Left lung (tissue), 14 donors: ENCODE measurements at places on chromosomes 7 and 10. TPM values are rescaled to one million over a fixed set of nuclear protein-coding genes. Genes with fewer than 3 reads are reported as not detected.

GRCh38 chr7:15845868-15846267, 159.4 kb upstream of the MEOX2 start:
- DNase-seq = no peak

GRCh38 chr10:119449760-119450461, 92.6 kb downstream of the RGS10 start:
- no peak for DNase-seq

DNA sequence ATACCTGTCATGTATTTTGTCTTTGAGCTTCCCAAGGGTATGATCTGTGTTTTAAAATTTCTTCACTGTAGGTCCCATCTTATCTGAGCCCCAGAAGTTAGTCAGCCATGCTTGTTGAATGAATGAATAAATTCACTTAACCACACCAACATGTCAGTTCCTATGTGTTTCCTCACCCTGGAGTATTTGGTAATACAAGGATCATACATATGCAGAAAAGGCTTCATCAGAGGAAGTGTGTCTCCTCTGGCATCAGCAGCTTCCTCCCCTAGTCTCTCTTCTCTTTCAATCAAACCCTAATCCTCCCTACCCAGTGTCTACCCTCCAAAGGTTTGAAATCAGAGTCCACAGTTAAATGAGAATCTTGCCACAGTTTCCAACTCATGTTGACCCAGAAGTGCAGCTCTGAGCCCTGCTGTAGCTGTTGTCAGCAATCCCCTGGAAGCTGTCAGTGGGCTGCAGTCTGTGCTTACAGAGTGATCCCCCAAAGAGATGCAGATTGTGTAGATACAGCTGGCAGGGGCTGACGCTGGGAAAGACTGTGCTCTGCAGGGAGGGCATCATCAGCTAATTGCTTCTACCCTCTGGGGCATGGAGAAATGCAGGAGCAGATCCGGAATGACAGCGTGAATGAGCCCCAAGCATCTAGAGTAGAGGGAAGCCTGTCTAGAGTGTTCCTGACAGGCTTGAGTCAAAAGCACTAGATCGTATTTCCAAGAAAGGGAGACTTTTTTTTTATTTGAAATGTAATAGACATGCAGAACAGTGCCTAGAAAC, 105.0 kb upstream of the WDR11 start:
- no peak for DNase-seq

DNA sequence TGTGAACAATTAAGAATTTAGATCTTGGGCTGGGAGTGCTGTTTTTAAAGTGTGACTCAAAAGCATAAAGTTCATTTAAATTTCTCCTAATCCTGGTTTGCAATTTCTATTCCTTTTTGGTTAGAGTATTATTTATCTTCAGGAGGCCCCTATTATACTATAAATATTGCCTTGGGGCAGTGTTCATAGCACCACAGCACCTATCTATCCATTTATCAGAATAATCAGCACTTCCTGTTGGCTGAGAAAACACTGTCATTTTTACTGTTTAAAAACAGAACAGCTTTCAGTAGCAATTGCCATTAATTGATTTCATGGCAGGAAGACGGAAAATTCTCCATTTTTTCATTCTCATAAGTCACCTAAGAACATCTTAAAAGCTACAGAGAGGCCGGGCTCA, 111.4 kb downstream of the KIAA1217 start:
- no peak for DNase-seq

GRCh38 chr7:1906087-1906830, 236.2 kb downstream of the ELFN1 start:
- peak; percentile 65 for DNase-seq

DNA sequence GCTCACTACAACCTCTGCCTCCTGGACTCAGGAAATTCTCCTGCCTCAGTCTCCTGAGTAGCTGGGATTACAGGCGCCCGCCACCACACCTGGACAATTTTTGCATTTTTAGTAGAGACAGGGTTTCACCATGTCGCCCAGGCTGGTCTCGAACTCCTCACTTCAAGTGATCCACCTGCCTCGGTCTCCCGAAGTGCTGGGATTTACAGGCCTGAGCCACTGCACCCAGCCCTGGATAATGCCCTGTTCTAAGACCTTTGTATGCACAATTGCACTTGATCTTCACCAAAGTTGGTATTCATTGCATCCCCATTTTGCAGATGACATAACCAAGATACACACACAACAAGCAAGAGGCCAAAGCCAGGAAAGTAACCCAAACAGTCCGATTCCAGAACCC, 97.7 kb upstream of the CARD11 start:
- no peak for DNase-seq

- DNase-seq = no peak
These were observed 224.6 kb upstream of the PPP2R2D start for GRCh38 chr10:131676046-131676799.

- DNase-seq = no peak
These were observed 392.1 kb upstream of the PODXL start for GRCh38 chr7:131948434-131949053.

DNA sequence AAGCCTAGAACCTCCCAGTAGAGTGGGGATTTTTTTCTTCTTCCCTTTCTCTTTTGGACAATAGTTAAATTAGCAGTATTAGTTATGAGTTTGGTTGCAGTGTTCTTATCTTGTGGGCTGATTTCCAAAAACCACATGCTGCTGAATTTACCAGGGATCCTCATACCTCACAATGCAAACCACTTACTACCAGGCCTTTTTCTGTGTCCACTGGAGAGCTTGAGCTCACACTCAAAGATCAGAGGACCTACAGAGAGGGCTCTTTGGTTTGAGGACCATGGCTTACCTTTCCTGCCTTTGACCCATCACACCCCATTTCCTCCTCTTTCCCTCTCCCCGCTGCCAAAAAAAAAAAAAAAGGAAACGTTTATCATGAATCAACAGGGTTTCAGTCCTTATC, 5.4 kb downstream of the OPN1SW start:
- no peak for DNase-seq

GRCh38 chr7:26584987-26585665, 279.3 kb downstream of the SKAP2 start:
- no peak for DNase-seq

DNA sequence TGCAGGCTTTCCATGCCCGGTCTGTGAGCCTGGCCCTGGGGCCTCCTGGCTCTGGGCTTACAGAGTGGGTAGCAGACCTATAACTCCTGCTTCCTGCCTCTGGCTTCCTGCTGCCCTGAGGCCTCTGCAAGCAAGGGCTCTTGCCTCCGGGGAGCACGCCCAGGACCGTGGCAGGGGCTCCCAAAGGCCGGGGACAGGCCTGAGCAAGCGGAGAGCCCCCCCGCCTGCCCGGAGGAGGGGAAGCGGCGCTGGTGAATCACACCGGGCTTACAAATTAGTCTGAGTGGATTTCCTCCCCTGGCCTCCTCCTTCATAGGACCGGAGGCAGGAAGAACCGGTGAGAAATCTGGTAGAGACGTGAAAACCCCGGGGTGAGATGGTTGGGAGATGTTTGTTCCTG, 1.5 kb upstream of the MYL10 start:
- DNase-seq = no peak

- DNase-seq = peak; percentile 19
These were observed 91.9 kb upstream of the JAZF1 start for GRCh38 chr7:28272461-28272877.

DNA sequence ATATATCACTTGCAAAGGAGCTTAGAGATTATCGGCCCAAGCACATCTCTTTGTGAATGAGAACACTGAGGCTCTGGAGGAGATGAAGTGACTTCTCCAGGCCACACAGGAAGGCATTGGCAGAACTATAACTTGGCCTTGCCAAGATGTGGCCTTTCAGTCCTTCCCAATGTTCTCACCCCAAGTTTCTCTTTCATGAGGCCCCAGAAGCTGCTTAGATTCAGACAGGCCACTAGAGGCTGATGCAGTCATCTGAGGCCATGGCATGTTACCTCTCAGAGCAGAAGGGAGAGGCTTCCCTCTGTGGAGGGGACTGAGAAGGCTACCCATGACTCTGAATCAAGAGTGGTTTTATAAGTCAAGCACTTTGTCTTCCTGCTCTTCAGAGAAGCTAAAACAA, 1003.7 kb downstream of the LRMDA start:
- DNase-seq = no peak

GRCh38 chr7:137626469-137627067, 220.2 kb downstream of the DGKI start:
- peak; percentile 37 for DNase-seq

DNA sequence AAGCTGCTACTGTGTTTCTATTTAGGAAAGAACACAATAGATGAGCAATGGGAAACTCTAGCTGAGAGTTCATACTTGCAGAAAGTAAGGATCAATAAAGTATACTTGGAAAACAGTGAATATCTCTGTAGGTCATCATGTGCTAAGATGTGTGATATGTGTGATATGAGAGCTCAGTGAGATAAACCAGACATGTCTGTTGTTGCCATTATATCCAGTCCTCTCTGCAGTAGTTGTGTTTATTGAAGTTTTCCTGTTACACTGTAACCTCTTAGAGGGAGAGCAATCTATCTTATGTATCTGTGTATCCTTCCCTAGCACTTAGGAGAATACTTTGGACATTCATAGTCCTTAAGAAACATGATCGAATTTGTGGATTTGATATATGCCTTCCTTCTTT, 19.1 kb downstream of the TRUB1 start:
- DNase-seq = no peak

GRCh38 chr7:193481-194251, 1.3 kb downstream of the FAM20C start:
- no peak for DNase-seq

- peak; percentile 65 for DNase-seq
These were observed 26.8 kb downstream of the TACR2 start for GRCh38 chr10:69389827-69390490.

GRCh38 chr7:70566671-70567070, 565.3 kb upstream of the GALNT17 start:
- DNase-seq = no peak

GRCh38 chr10:92891885-92892690, 43.8 kb downstream of the EXOC6 start:
- DNase-seq = no peak

DNA sequence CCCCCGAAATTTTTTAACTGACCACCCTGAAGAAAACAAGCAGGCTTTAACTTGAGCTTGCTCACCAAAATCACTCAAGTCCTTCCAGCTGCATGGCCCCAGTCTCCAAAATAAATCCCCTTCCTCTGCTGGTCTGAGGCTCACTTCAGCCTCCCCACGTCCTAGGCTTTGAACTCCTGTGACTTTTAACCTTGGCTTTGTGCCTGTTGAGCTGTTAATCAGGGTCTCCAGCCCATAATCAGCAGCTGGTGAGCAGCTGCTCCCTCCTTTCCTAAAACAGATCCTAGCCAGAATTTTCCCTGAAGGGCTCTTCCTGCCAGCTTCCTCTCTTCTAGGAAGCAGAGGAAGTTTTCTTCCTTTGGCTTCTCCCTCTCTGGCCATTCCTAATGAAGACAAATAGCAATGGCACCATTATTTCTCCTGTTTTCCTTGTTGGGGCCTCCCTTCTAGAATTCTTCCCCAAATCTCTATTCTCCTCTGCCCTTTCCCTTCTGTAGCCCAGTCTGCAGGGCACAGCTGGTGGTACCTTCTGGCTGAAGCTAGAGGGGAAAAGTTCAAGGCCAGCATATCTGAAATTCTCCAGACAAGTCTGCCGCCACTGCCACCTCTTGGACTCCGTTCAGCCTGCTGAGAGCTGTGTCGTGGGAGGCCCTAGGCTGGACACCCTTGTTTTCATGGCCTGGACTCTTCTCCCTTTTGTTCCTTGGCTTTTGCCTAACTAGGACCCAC, 152.1 kb downstream of the NOC3L start:
- no peak for DNase-seq

DNA sequence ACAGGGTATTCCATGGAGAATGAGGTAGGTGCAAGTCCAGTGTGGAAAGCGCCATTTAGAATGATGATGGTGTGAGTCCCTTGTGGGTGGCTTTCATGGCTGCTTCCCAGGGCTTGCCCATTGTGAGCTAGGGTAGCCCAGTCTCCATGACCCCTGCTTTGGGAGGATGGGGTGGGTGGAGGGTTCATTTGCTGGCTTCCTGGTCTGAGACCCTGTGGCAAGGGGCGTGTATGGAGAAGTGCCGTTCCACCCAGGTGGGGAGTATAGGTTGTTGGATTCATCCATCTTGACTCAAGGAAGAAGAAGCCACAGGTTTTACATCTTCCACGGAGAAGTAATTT, 27.7 kb downstream of the CCM2 start:
- no peak for DNase-seq

DNA sequence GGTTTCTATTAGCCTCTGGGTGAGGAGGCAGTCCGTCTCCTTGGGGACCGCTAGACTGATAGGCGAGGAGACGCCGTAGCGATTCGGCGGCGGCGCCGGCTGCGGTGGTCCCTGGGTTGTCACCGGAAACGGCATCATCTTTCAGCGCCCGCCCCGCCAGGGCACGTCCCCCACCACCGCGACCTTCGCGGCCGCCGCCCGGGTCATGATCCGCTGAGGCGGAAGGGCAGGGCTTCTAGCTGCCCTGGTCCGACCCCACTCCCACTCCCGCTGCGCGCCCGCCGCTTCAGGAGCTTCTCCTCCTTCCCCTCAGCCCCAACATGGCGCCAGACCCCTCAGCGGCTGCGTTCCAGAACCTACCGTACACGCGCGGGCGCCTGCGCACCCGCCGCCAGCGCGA, at the start of gene PAPOLB:
PAPOLB (minus strand) TSS at position 358 of the 400 bp plus-strand sequence; CDS start at position 138, 220 bp downstream.
- no peak for DNase-seq

DNA sequence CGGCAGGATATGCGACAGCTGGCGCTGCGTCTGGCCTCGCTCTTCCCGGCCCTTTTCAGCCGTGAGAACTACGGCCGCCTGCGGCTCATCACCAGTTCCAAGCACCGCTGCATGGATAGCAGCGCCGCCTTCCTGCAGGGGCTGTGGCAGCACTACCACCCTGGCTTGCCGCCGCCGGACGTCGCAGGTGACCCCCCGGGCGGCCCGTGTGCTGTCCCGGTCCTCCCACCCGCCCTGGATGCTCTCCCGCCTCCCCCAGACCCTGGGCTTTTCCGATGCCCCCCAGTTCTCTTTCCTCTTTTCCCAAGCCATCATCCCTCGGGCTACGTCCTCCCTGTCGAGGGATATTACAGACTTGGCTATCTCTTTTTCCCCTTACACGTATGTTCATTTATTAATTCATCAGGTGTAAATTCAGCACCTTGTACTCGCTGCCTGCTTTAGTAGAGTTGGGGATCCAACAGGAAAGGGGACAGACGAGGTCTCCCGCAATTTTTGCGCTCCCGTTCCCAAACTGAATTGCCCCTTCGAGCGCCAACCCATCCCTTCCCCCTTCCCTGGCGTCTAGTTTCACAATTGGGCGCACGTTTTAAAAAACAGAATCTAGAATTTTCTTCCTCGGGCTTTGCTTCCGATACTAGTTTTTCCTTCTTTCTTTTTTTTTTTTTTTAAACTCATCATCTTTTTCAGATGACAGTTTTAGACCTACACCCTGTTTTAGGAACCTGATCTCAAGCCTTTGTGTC, 846 bp downstream of the MINPP1 start:
- peak; percentile 67 for DNase-seq

SOSTDC1 gene
- 33.0 TPM for polyA plus RNA-seq

TUBAL3 gene
- not detected for polyA plus RNA-seq

PRF1 gene
- 2.6 TPM for polyA plus RNA-seq

VWA2 gene
- polyA plus RNA-seq = 30.6 TPM

DEPP1 gene
- polyA plus RNA-seq = 18.5 TPM

GIMAP1 gene
- polyA plus RNA-seq = 4.7 TPM

TMEM196 gene
- not detected for polyA plus RNA-seq

SEPTIN14 gene
- polyA plus RNA-seq = 0.61 TPM
